ENCODE measurements at places on chromosomes 2 and 18.

GRCh38 chr2:155157711-155158110, 459.2 kb downstream of the KCNJ3 start:
- DNase-seq, result no peak

DNA sequence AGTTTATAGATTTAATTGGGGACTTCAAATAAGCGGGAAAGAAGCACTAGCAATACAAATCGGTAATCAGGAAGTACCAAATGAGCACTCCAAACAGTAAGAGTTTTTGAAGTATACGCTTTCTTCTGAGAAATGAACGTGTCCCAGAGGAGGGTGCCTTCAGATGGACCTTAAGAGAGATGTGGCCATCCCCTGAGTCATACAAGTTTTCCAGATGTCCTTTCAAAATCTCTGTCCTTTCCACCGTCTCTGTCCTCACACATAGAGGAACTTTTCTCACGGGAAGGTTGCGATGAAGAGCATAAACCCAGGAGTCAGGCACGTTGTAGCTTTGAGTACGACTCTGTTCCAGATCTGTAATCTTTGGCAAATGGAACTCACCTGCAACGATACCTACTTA, 1.7 kb upstream of the SMAD2 start:
- DNase-seq, result no peak

GRCh38 chr2:176521878-176522670, 252.8 kb downstream of the MTX2 start:
- no peak for DNase-seq

DNA sequence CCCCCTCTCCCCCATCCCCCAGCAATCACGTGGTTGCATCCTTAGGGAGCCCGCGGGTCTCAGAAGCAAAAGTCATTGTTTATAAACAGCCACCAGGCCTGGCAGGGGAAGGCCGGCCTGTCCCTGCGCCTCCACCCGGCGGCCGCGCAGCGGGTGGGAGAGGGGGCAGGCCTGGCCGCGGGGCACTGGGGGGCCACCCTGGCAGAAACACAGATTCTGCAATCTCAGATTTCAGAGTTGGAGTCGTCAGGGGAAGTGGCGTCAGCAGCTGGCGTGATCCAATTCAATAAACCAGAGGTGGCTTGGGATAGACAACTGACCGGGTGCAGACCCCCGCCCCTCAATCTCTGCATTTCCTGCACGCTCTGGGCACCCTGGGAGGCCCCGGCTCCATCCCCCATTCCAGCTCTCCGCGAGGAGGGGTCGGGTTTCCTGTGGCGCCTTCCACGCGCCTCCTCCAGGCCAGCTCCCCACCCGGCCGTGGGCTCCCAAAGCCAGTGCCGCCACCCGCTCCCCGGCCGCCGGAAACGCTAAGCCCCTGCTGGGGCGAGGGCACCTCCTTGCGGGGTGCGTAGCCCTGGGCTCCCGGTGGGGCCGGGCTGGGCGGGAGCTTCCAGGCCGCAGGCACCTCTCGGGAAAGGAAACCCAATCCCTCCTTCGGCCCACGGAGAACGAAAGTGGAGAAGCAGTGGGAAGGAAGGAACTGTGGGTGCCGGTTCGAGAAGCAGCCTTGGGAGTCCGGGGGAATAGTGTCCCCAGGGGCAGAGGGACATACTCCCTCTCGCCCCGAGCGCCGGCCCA, 1.1 kb downstream of the BIN1 start:
- peak; percentile 69 for DNase-seq

DNA sequence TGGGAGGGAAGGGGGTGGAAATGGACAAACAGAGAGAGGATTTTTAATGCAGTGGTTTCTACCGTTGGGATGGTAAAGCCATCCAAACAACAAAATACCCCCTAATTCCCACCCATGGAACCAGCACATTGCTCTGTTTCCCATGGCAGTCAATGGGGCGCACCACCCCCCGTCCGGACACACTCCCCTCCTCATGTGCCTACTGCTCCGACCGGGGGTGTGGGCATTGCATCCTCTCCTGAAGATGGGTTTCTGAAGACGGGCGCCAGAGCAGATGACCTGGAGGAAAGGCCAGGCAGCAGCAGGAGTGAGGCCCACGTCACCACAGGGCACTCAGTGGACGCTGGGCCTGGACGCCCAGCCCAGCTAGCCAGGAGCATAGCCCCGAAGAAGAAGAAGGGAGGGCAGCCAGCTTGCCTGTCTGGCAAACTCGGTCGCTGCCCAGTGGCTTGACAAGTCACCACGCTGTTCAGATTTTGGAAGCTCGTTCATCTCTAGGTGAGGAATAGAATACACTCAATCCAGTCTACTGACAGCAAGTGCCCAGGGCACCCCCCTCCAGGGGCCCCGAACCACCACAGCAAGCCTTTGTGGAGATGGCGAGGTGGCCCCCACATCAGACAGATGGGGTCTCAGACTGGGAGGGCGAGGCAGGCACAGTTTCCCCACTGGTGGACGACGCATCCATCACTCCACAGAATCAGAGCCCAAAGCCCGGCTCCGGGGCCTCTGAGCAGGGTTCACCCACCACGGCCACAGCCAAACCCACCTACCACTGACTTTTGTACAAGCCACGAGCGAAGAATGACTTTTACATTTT, 296.2 kb upstream of the SALL3 start:
- DNase-seq, result no peak

- no peak for DNase-seq
Measured at GRCh38 chr18:8816816-8817215, 111.5 kb downstream of the MTCL1 start.

DNA sequence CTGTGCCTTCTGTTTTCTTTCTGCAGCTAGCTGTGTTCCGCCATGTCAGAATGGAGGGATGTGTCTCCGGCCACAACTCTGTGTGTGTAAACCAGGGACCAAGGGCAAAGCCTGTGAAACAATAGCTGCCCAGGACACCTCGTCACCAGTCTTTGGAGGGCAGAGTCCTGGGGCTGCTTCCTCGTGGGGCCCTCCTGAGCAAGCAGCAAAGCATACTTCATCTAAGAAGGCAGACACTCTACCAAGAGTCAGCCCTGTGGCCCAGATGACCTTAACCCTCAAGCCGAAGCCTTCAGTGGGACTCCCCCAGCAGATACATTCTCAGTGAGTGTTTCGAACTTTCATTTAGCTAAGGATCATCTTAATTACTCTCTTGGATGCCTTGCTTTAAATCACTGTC, 74.1 kb downstream of the LTBP1 start:
- DNase-seq, result no peak

GRCh38 chr18:79951545-79952455, at the start of gene SLC66A2:
Gene SLC66A2 (minus strand): TSS chr18:79951653. CDS start chr18:79950926, 727 bp downstream.
- DNase-seq, result peak; percentile 58

DNA sequence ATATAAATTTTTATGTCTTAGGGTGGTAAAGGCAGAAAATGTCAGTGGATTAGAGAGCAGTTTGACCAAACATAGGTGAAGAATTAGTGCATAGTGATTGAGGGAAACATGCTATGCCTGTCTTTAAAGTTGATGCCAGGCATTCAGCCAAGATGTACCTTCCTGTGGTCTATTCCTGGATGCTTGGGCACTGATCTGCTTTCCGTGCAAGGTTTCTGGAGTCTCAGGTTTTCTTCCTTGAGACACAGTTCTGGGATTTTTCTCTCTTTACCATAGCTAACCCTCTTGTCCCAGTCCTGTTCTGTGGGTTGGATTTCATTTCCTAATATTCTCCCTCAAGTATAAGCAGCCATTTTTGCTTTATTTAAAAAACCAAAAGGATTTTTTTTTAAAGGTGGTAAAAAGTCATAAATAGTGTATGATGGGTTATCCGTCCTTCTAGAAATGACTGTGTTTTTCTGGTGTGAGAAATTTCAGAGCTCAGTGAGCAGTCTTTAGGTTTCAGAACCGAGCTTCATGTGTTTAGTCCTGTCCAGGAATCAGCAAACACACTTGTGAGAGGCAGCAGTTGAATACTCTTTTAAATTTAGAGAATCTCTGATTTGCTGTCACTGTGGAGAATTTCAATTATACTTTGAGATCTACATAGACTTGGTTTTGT, 43.0 kb upstream of the CYBRD1 start:
- no peak for DNase-seq

DNA sequence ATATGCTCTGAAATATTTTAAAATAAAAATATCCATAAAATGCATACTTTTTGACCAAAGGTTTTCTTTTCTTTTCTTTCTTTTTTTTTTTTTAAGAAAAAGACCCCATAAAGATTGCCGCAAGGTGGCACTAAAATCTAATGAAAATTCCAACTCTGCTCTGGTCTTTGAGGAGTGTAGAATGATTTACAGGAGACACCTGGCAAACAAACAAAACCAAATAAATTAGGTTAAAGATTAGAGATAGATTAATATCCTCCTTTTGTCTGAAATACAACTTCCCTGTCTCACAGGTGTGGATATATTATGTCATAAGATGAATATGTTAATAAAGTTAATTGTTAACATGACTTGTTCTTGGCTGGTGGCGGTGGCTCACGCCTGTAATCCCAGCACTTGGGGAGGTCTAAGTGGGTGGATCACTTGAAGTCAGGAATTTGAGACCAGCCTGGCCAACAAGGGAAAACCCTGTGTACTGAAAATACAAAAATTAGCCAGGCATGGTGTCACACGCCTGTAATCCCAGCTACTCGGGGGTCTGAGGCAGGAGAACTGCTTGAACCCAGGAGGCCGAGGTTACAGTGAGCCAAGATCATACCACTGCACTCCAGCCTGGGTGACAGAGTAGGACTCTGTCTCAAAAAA, 3.5 kb upstream of the RHOB start:
- no peak for DNase-seq

DNA sequence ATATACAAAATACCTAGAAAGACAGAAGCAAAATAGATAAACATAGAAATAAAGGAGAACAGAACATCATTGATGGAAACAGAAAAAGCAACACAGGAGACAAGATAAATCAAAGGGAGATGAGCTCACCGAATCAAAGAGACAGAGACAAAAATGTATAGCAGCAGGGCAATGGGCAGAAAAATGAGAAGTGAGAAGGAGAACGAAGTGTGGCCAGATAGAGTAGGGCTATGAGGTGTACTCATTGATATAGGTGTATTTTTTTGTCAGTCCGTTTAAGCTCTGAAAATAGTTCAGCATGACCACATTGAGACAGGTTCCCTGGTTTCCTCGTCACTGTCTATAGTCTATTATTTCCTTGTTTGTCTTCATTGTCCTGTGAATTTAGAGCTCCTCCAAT, 55.1 kb downstream of the SP100 start:
- DNase-seq, result no peak

DNA sequence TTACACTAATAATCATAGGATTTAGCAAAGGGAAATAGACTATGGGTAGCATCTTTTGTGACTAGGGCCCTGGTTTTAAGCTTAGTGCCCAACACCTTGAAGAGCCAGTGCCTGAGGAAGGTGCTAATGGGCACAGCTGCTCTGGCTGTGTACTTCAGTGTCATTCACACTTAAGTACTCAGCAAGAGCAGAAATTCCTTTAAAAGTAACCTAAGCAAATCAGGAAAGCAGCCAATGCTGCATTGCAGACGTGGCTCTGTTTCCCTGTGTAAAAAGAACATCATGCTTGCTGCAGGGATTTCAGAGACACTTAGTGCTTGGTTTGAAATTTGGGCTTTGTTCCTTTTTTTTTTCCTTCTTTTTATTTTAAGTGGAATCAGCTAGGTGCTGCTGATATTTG, 505.4 kb downstream of the SUCLG1 start:
- DNase-seq, result no peak

- no peak for DNase-seq
Measured at GRCh38 chr18:61869636-61870035, 23.2 kb downstream of the RNF152 start.

DNA sequence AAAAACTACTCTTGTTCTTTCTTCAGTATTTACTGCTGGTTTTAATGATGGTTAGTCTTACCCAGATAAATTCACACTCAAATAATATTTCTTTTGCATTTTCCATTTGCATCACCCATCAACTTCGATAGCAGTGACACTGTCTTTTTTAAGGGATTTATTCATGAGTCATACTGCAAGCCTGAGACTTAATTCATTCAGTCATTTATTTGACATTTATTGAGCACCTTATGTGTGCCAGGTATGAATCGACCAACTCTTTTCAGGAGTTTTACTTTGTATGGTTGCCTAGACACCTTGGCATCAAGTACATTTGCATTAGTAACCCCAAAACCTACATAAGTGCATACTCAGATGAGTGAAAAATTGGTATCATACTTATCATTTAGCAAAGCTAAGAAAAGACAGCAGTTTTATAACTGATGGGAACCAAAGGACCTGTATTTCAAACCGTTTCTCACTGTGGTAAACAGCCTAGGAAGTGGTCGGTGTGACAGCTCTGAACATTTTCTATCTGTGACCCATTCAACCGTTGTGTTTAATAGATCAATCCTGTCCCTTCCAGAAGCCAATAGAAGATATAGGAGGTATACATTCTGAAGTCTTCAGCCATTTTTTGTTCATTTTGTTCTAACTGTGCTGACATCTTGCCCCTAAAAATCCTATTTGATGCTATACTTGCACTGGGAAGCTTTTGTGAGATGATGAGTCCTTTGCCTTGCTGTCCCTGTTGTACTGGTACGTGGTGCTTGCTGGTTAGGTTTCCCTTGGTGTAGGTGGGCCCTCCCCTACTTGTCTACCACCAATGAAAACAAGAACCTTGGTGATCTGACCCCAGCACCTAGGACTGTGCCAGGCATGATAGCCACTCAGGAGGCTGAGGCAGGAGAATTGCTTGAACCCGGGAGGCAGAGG, 484.7 kb upstream of the RAB12 start:
- DNase-seq, result no peak

- no peak for DNase-seq
Measured at GRCh38 chr18:13481820-13482617, 244.3 kb downstream of the FAM210A start.

- no peak for DNase-seq
Measured at GRCh38 chr18:7607540-7608173, 40.5 kb downstream of the PTPRM start.

DNA sequence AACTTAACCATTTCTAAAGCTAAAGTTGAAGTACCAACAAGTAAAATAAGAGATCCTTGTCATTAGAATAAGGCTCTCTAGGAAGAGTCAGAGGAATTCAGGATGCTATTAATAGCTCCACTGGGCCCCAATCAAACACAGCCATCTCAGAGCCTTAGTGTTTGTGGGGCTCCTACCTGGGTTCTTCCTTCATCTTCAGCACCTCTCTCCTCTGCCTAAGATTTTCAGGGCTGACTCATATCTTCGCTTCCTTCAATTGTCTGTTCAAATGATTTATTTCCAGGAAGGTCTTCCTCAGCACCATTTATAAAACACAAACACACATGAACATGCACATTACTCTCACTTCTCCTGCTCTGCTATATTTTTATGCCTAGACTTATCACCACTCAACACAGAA, 119.5 kb downstream of the COL6A3 start:
- no peak for DNase-seq

- DNase-seq, result no peak
Measured at GRCh38 chr18:44107187-44107586, 573.5 kb upstream of the SETBP1 start.

GRCh38 chr2:25740810-25741381, 67.5 kb upstream of the DTNB start:
- no peak for DNase-seq

DNA sequence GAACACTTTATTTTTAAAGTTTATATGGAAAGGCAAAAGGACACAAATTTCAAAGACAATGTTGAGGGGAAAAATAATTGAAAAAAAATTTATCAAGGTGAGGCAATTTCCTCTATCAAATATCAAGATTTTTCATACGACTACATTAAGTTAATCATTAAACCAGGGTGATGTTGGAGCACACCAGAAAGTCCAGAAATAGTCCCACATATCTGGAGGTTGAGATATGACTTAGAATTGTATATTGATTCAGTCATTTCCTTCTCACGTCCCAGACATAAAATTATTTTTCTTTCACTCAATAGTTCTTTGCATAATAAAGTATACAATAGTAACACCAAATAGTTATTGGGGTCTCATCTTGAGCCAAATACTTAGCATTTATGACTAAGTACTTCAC, 605.1 kb downstream of the NUP35 start:
- no peak for DNase-seq

GRCh38 chr2:159996792-159997546, 65.4 kb downstream of the PLA2R1 start:
- DNase-seq, result no peak

Data from 8988T (cell line).